Mammary epithelial cell (primary cell): ENCODE measurements at places on chromosomes 13 and 19. TPM values are rescaled to one million over a fixed set of nuclear protein-coding genes. Genes with fewer than 3 reads are reported as not detected.

DNA sequence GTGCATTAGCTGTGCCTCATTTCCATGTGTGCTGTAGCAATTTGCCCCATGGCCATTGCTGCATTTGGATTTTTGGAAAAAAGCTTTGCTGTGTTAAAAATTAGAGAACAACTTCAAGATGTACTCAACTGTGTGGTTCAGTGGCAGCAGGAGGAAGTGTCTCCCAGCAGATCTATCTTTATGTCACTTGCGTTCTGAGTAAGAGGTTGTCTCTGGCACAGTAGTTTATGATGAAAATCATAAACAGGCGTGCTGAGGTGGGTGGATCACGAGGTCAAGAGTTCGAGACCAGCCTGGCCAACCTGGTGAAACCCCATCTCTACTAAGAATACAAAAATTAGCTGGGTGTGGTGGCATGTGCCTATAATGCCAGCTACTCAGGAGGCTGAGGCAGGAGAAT, 29.0 kb upstream of the RNF17 start:
- no peak for DNase-seq

The ZSCAN4 gene
- 0.21 TPM in 1 of 2 replicates, not detected in the other for total RNA-seq

- peak; percentile 6 for DNase-seq
Observed at GRCh38 chr13:44989941-44990340, 603 bp downstream of the GPALPP1 start.

The ZNF846 gene
- 13.0 TPM for total RNA-seq

The NHLRC3 gene
- total RNA-seq = 13.6 and 15.9 TPM in 2 replicates

DNA sequence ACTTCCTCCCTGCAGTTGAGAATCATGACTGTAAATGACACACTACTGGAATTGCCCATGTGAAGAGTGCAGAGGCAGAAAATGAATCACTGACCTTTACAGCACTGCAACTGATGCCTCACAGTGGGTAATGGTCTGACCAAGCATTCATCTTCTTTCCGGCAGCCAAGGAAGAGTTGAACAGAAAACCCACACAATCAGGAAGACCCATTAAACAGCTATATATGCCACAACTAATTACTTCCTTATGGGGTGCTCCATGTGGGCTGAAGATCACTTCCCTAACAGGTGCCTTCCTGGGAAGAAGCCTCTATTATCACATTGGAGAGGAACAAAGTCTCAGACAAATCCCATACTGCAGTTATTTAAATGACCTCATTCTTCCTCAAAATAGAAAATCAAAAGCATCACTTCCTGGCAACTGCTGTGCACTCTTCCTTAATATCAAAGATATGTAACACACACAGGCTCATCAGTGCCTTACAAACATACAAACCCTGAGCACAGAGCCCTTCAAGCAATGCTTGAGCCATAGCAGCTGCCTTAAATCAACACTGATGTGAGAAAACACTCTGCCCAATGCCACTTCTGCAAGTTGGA, 45.8 kb downstream of the RUBCNL start:
- DNase-seq = peak; percentile 79

DNA sequence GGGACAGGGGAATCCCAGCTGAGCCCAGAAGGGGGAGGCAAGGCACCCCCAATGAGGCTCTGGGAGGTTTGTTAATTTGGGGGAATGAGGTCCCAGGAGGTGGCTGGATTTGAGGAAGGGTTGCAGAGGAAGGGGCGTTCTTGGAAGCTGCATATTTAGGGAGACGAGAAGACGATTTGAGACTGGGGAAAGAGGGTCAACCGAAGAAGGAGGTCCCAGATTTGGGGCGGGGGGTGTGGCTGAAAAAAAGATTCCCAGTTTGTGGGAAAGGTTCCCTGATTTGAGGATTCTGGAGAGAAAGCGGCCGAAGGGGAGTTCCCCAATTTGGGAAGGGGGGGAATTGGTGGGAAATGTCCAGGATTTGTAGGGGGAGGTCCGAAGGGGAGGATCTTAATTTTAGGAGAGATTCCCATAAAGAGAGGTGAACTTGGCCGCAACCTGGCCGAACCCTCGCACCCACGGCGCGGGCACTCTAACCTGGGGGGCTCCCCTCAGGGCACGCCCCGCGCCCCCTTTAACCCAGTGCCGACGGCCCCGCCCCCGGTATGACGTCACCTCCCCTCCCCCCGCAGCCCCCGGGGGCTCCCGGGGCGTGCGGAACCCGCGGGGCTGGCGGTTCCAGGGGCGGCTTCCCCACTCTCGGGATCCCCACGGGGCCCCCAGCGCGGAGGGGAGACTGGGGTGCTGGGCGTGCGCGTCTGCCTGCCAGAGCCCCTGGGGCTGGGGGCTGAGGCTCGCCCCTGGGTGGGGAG, 1.2 kb downstream of the PTPRS start:
- no peak for DNase-seq

DNA sequence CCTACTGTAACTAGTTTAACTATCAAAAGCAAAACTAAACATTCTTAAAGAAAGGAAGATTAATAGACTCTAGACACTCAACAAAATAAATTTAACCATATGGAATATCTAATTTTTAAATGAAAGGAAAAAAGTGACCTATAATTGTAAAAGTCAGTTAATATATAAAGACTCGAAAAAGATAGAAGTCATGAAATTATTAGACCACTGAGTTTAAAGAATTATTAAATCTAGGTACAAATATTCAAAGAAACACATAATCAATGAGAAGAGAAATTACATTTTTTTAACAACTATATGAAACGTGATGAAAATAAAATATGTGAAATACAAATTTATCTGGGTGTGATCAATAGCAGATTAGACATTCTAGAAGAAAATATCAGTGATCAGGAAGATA, 706.8 kb upstream of the PCDH20 start:
- no peak for DNase-seq

GRCh38 chr19:55352040-55352439, 2.5 kb downstream of the COX6B2 start:
- peak; percentile 84 for DNase-seq

GRCh38 chr13:28252547-28252946, 114.2 kb downstream of the PAN3 start:
- no peak for DNase-seq

The F10 gene
- not detected in 2 replicates for total RNA-seq

- DNase-seq = peak; percentile 8
Observed at GRCh38 chr13:90454002-90454636, 893.4 kb upstream of the MIR17HG start.

The CCDC70 gene
- total RNA-seq = not detected

The ING1 gene
- 5.3 TPM for total RNA-seq

The CDC42EP5 gene
- 5.5 TPM for total RNA-seq

GRCh38 chr13:73399347-73400216, 340.8 kb downstream of the KLF5 start:
- DNase-seq = peak; percentile 47

The C19orf85 gene
- total RNA-seq = not detected in 2 replicates
